ENCODE measurements at places on chromosomes 16 and 17.

GRCh38 chr17:28402224-28402630, 3.8 kb downstream of the SLC46A1 start:
- no peak for DNase-seq

DNA sequence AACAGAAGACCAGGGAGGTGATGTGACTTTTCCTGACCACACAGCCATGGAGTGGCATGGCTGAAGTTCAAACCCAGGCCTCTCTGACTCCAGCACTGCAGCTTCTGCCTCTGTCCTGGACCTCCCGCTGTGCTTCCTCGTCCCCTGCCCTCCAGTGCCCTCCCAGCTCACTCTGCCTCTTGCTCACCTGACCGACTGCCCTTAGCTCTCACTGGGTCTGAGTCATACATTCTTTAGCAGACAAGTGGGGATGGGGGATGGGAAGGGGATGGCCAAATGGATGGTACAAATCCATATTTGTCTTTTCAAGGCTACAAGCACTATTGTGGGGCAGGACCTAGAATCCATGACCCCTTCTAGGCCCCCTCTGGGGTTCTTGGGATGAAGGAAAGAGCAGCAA, 33.0 kb downstream of the PITPNM3 start:
- DNase-seq, result no peak

- no peak for DNase-seq
These were observed 175.4 kb downstream of the SEC14L1 start for GRCh38 chr17:77316191-77316641.

GRCh38 chr17:39808409-39808997, 55.6 kb downstream of the IKZF3 start:
- no peak for DNase-seq

- DNase-seq, result no peak
These were observed 30.8 kb downstream of the MAP3K3 start for GRCh38 chr17:63653050-63653449.

DNA sequence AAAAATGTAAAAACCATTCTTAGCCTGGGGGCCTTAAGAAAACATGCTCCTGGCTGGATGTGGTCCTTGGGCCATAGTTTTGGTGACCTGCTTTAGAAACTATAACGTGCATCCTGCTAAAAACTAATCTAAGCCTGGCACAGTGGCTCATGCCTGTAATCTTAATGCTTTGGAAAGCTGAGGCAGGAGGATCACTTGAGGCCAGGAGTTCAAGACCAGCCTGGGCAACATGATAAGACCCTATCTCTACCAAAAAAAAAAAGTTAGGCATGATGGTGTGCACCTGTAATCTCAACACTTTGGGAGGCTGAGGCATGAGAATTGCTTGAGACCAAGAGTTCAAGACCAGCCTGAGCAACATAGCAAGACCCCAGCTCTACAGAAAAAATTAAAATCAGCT, 183.8 kb upstream of the CHMP6 start:
- no peak for DNase-seq

DNA sequence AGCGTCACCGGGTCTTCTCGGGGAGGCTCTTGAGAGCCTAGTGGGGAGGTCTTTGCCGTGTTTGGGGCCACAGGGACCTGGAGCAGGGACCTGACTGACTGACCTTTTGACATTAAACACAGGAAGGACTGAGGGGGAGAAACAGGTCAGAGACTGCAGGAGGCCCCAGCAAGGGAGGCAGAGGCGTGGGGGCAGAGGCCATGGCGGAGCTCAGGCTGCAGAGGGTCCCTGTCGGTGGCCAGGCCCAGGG, 41.6 kb upstream of the GSE1 start:
- DNase-seq, result no peak

DNA sequence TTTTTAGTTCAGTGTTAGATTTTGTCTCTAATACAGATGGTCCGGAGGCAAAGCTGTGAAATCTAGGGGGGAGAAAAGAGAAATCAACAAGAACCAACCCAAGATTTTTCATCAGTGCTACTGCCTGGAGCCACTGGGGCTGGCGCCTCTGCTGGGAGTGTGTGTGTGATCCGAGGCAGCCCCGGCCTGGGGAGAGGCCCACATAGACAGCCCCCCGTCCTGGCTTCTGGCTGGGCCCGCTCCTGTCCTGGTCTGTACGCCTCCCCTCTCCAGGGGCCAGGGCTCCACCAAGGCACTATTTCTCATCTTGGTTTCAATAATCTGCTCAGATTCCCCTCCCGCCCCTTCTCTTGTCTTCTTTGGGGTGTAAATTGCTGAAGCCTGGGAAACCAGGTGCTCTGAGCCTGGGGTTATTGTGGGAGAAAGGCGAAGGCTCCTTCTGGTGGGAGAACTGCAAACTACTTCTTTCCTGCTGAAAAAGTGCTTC, 7.8 kb downstream of the BAHCC1 start:
- DNase-seq, result no peak

GRCh38 chr17:61485067-61485775, 33.0 kb downstream of the TBX4 start:
- DNase-seq, result no peak

- DNase-seq, result no peak
These were observed 127.5 kb downstream of the MRTFB start for GRCh38 chr16:14198572-14198971.

- no peak for DNase-seq
These were observed 13.0 kb upstream of the DPEP1 start for GRCh38 chr16:89600427-89600826.

GRCh38 chr17:18380471-18381157, 3.0 kb downstream of the EVPLL start:
- DNase-seq, result no peak

DNA sequence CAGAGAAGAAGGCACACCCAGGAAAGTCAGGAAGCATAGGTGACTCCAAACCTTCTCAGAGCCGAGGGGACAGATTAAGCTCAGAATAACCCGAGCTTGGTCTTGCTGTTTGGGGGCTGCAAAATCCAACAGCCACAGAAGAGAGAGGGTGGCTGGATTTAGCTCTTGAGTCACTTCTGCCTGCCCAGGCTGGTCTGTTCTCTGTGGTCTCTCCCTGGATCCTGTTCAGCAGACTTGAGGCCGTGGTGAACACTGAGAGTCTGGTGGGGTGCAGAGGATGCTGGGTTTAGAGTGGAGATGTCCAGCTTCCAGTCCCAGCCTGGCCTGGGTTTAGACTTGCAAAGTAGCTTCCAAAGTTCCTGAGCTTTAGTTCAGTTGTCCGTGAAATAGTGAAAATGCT, 8.8 kb downstream of the SLC26A11 start:
- no peak for DNase-seq

DNA sequence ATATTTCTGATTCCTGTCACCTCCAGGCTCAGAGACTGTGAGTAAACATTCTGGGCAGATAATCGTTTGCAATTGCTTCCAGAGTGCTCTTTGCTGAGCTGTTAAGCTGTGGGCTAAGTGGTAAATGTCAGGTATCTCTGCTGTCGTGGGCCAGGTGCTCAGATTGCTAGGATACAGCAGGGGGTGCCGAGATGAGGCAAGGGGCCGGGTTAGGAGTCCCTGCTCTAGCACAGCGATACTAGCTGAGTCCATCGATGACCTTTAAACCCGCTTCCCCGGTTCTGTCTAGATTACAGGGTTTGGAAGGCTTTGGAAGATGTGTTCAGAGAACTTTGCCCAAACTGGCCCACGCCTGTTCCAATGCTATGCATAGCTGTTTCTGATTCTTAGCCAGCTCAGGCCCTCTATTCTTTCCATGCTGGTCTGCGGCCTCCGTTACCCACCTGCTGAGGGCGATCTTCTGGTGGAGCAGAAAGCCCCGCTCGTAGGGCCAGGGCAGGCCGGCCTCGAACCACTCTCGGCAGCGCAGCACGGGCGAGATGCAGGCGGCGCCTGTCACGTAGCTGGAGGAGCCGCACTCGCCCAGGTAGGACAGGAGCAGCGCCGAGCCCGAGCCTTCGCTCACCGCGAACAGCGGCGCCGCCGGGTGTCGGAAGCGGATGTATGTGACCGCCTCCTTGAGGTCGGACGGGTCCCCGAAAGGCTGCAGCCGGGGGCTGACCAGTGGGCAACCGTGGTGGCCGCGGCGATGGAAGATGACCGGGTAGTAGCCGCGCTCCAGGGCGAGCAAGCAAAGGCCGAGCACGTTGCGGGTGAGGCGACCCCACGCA, 979 bp downstream of the ABHD15 start:
- no peak for DNase-seq

- no peak for DNase-seq
These were observed 13.6 kb downstream of the ZC3H7A start for GRCh38 chr16:11783319-11784037.

DNA sequence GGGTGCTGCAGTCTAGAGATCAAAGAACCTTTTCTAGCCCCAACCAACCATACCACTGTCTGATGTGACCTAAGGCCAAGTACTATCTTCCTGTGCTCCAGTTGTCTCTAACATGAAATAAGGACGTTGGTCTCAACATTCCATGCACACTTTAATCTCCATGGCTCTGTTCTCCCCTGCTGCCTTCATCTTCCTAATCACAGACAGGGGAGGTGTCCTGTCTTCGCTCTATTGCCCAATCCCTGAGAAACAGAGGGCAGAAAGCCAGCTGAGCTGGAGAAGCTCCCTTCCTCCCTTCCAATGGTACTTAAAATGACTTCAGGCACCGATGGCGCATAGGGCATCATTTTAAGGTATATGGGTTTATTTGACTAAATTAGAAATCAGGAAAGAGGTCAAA, 148.9 kb upstream of the GNAO1 start:
- no peak for DNase-seq

DNA sequence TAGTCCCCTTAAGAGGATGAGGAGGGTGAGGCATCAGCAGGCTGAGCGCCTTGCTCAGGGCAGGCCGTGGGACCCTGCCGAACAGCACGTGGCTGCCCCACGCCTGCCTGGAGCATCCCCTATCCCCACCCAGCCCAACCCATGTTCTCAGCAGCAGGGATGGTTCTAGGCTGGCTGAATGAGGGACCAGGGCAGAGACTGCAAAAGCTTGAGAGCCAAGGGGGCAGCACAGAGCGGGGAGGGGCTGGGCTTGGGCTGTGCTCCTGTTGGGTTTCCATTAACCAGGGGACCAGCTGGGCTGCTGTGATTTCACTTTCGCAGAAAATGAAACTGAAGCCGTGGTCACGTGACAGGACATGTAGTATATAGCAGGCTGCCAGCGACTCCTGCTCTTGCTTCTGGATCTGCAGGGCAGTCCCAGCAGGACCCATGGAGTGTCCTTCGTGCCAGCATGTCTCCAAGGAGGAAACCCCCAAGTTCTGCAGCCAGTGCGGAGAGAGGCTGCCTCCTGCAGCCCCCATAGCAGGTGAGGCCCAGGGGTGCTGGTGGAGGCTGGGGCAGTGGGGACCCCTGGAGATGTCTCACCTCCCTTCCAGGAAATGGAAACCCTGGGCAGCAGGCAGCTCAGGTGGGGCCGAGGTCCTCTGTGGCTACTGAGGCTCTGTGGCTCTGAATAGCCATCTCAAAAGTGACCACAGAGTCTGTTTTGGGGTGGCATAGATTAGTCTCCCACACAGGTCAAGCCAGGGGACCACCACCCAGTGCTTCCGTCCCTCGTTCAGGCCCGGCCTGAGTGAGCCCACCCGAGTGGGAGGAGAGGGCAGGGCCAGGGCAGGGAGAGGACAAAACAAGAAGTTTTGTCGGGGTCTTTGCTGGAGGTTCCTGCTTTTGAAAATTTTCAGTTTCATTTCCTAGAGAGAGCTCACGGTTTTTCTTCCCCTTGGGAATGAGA, 2.9 kb downstream of the RNF213 start:
- peak; percentile 42 for DNase-seq

DNA sequence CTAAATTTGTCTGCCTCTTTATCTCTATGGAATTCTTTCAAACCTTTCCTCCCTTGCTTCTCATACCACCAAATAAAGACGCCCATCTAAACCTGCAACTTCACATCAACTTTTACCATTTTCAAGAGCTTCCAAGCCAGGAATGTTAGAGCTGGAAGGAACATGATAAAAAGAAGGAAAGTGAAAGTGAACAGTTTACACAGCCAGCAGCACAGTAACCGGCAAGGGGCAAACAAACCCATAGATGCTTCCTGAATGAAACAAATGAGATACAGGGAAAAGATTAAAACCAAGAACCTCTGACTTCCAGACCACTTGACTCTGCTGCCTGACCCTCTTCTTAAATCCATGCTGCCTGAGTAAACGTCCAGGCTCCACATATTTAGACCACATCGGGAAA, 231.1 kb upstream of the CA10 start:
- DNase-seq, result no peak

- no peak for DNase-seq
These were observed 8.9 kb upstream of the HDAC5 start for GRCh38 chr17:44132275-44132821.
